Activated gamma-delta T cell treated with anti-CD3 and anti-CD28 coated beads, Interleukin-2, amount 50 U/mL, for 16 hours (primary cell): ENCODE measurements at places on chromosomes 12 and 14.

DNA sequence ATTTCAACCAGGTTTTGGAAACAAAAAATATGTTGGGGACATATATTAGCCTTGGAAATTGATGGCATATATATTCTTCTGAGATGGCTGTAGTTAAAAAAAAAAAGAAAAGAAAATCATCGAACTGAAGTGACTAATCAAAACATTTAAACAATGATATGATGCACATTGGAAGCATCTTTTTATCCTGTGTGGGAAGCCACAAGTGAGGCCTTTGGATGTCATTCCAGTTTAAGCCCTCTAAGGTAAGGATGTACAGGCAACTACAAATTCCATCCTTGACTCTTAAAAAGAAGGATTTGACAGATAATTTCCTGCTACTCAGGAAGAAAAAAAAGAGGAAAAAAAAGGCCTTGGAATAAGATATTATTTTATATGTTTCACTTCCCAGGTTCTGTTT is 9.6 kb upstream of the PTPRB start:
- DNase-seq, result no peak

- no peak for DNase-seq
Measured at GRCh38 chr12:126369487-126370463, 1304.5 kb downstream of the AACS start.

DNA sequence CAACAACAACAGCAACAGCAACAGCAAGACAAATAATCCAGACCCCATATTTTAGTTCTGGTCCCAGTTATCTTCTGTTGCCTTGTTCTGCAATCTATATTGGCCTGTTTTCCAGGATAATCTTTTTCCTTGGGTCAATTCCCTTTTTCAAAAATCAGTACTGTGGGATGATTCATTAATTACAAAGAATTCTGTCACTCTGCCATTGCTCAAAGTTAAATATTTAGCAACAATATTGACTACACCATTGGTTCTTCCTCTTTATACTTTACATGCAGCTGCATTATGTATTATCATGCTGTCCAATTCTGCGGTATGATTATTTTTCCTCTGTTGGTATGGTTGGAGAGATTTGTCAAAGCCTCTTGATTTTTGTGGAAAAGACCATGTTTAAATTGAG is 10.1 kb upstream of the GALNT8 start:
- no peak for DNase-seq

DNA sequence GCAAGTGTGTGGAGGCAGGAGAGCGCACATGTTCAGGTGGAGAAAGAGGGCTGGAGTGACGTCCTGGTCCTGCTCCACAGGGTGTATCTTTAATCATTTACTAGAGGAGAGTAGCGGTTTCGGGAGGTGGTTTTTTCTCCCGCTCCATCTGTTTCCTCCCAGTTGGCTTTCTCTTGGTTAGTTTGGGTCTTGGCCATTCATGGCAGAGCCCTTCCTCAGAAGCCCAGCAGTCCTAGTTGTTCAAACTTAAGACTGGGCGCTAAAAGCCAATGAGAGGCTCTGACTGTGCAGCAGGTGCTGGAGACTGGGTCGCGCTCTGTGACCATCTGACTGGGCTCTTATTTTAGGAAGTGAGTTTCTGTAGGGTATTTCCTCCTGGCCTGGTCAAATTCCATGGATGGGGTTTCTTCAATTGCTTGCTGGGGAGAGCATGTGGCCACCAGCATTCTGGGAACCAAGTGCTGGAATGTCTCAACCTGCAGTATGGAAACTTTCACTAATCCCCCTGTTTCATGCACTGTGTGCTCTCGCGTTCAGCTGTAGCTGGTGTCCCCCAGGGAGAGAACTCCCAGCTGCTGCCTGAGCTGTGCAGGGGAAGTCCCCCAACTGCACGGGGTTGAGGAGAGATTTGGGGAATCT is 27.4 kb upstream of the TSPAN9 start:
- DNase-seq, result no peak

DNA sequence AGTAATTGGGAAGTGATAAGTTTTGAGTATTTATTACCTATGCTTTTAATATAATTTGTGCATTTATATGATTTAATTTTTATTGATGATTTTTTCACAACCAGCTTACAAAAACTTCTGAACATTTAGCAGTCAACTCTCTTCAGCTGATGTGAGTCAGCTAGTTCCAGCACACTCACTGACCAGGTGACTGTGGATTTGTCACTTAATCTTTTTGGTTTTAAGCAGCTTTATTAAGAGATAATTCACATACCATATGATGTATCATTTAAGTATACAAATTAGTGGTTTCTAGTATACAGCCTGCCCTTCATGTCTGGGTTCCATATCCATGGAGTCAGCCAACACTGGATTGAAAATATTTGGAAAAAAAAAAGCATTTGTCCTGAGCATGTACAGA is 103.5 kb downstream of the SYNE2 start:
- DNase-seq, result no peak

GRCh38 chr12:11855983-11856374 is 206.5 kb downstream of the ETV6 start:
- no peak for DNase-seq

- DNase-seq, result no peak
Measured at GRCh38 chr14:36295642-36296627, 24.5 kb downstream of the MBIP start.

DNA sequence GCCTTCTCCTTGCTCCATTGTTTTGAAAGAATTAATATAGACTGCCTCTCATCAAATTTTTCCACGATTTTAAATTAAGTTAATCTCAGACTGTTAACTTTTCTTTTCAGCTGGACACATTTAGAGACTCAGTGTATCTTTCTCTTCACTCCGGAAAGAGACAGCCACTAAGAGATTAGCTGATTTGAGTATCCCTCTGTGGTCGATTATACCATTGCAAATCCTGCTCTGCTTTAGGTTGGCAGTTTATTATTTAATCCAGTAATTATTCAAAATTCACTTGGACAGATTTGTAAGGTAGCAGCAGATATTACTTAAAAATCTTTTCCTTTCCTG is 588 bp upstream of the TWF1 start:
- DNase-seq, result no peak
